ENCODE measurements at places on chromosomes 4 and X.

DNA sequence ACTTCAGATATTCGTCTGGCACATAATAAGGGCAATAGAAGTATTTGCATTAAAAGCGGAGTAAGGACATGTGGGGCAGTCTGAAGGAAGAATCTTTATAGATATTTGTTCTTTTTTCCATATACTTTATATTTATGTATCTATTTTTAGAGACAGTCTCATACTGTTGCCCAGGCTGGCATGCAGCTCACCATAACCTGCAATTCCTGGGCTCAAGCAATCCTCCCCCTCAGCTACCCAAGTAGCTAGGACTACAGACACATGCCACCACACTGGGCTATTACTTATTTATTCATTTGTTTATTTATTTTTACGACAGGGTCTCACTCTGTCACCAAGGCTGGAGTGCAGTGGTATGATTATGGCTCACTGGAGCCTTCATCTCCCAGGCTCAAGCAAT, 16.7 kb upstream of the MRPL1 start:
- no peak for DNase-seq

GRCh38 chr4:19842471-19842870, 409.2 kb upstream of the SLIT2 start:
- DNase-seq = no peak

DNA sequence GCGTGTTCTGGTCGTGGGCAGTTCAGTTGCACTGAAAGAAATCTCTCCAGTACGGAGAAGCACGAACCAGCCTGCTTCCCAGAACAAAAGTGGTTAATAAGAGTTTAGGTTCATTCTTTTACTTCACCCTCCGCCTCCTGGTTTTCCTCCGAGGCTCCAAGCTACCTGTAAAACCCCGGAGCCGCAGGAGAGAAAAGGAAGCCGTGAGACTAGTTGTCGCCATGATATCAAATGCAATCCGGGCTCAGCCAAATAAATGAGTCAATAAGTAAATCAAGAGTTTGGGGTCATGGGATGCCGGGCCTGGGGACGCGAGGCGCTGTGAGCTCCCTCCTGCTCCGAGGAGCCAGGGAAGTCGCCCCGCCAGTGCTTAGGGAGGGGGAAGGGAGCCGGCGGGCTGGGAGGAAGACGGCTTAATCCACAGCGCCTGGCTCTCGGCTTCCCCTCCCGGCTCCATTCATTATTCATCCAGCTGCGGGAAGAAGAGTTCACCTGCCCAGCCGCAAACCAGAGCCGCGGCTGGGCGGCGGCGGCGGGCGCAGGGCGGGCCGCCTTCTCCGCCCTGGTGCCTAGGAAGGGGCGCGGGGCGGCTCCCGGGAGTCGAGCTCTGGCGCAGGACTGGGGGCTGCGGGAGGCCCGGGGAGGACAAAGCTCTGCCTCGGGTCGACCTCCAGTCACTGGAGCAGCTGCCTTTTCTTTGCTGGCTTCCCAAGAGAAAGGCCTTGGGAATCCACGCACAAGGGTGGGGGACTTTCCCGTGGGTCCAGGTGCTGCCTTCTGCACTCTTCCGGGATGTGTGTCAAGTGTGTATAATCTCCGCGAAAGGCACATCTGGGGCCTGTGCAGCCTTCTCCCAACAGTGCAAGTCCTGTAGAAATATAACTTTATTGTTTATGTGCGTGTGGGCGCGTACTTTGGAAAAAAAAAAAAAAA, 1.7 kb downstream of the FRAS1 start:
- DNase-seq = peak; percentile 63

GRCh38 chr4:25308761-25309160, 3.8 kb upstream of the ZCCHC4 start:
- no peak for DNase-seq

GRCh38 chrX:106331606-106332005, 163.5 kb downstream of the PWWP3B start:
- DNase-seq = no peak

DNA sequence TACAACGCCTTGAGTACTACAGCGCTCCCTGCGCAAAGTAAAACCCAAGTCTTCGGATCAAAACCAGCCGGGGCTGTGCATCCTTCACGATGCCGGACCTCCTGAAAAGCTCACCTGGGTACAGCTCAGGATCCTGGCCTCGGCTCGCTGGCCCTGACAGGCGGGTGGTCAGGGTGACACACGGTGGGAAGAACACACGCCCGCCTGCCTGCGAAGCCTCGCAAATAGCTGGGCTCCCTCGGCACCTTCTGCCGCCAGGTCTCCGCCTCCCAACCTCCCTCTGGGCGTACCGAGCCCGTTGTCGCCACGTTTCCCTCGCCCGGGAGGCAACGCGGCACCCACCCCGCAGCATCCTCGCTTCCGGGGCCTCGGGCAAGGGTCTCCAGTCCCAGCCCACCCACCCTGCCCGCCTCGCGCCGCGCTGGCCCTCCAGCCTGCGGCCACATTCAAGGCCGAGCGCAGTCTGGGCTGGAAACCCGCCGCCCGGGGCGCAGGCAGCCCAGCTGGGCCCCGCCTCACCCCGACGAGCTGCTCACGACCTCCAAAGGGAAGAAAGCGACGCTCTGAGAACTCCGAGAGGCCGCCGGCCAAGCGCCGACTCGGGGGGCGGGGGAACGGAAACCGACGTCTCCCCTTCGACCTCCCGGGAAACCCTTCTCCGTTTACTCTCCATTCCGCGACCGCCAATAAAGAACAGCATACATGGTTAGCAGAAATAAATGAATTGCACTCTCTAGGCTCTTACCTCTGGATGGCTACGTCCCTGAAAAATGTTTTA, 511 bp downstream of the PPM1K start:
- peak; percentile 87 for DNase-seq

DNA sequence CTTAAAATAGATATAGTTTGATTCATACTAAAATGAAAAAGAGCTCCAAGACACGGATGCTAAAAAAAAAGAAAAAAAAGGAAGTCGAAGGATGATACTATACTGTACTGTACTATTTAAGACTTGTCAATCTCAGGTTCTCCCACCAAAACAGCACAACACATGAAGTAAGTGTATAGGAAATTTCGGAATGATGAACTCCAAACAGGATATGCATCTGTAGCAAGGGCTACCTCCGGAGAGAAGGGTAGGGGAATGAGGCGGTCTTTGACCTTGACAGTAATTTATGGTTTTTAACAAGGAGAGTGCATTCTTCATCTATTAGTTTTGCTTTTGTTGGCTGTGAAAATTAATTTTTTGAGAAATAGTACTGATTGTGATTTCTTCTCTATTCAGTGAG, 541 bp upstream of the FIP1L1 start:
- DNase-seq = no peak

DNA sequence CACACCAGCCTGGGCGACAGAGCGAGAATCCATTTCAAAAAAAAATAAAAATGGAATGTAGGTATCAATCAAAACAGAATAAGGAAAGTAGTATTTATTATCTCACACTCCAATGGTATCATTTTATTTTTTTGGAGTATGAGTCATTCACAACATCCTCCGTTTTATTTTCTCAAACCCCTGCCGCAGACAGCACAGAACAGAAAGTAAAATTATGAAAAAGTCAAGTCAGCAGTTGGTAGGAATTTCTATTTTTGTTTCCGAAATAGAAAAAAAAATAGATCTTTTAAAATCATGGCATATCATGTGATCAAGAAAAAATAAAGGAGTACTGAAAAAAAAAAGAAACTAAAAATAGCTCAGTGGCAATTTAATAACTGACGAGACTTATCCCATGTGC, 490.7 kb upstream of the TENM3 start:
- no peak for DNase-seq

- no peak for DNase-seq
Measured at GRCh38 chrX:154731881-154732280, 19.0 kb downstream of the GAB3 start.

- DNase-seq = no peak
Measured at GRCh38 chr4:689723-690122, 772 bp upstream of the SLC49A3 start.

- no peak for DNase-seq
Measured at GRCh38 chr4:44791831-44792230, 65.5 kb upstream of the GNPDA2 start.

- DNase-seq = no peak
Measured at GRCh38 chr4:112069110-112069509, 76.1 kb upstream of the FAM241A start.

DNA sequence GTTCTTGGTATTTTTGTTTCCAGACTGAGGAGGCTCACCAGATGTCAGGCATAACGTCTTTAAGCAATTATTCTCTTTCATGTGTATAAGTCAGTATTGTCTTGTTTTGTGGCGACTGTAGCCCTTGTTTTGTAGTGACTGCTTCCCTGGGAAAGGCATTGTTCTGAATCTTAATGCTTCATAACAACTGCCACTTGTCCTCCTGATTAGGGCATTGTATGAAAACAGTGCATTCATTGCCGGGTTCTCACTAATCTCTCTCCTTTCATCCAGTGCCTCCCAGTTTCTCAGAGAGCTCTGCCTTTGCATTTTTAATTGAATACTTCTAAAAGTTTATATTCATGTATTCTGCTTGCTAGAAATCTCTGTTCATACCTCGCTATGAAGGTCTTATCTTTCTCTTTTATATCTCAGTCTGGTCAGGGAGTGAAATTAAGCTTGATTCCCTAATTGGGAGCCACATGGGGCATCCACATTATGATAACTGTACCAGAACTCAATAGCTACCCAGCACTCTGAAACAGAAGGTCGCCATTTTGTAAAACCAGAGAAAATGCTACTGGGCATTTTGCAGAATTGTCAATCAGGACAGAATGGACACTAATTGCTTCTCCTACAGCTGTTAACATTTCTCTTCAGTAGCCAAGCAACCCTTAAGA, 149.8 kb downstream of the GBA3 start:
- DNase-seq = no peak

DNA sequence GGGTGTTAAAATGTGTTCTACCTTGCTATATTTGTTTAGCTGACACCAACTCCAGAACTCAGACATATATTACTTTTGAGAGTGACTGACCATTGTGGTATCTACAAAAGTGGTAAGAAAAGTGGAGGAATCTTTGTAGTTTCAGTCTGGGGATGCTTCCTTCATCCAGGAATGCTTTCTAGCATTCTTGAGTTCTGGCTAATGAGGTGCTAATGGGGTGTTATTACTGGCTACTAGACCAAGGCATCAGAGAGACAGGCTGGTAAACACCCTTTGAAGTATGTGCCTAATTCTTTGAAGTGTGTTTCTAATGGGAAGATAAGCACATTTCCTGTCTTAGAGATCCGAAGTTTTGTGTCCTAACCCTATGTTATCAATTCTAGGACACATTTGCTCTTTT, 310.4 kb downstream of the SPRY1 start:
- DNase-seq = no peak

DNA sequence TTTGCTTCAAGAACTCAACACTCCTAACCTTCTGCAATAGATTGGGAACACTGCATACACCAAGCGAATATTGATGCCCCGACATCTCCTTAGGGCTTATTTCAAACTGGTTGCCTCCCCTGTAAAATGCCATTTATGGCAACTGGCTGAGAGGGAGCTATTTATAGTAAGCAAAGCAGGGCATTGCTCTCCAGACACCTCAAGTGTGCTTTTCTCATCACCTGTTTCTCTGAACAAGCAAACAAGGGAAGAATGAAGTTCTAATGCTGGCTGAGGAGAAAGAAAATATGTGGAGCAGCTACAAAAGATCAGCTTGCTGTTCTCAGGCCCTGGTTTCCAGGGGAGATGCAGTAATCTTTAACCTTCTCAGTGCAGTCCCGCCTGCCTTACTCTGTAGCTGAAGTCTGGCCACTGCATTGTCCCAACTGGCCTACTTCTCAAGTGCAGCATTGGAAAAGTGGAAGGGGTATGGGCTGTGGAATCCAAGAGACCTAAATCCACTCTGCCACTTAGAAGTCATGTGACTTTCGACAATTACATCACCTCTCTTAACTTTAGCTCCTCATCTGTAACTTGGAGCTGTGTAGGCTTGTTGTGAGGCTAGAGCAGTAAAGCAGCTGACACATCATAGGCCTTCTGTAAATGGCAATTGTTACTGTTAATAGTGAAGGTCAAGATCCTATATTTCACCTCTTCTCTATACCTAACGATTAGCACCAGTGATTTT, 47.9 kb upstream of the FGF13 start:
- DNase-seq = no peak

DNA sequence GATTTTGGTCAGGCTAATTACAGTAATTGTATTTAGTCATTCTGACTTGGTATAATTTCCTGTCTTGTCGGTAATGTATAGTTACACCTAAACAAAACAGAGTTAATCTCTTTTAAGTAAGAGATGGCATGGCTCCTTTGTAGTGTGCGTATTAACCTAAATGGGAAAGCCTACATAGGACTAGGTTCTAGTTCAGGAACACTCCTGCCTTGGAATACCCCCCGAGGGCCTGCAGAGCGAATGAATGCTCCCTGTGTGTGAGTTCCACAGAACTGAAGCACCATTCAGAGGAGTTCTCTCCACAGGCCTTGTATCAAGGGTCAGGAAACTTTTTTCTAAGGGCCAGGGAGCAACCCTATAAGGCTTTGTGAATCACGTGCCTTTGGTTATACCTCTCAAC, 44.9 kb upstream of the STIM2 start:
- no peak for DNase-seq

DNA sequence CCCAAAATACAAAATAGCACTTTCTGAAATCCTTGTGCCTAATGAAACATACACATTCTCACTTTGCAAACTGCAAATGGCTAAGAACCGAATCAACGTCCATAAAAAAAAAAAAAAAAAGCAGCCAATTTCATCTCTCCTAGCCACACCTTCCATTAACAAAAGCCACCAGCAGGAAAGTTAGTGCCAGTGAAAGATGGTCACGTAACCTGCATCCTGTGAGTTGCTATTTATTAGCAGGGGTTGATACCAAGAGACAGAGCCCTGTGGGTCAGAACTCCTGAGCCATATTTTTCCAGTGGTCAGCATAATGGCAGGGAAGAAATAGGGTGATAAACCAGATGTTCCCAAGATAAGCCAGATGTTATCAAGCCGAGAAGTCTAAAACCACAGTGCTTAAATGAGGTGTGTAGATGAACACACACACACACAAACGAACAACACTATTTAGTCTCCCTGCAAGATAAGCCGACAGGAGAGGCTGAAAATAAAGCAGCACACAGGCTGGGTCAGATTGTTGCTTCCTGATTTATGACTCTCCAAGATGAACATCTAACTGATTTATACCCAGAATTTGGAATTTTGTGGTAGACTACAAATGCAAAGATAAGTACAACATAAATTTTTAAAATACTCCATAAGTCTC, 11.5 kb downstream of the PPARGC1A start:
- DNase-seq = no peak

DNA sequence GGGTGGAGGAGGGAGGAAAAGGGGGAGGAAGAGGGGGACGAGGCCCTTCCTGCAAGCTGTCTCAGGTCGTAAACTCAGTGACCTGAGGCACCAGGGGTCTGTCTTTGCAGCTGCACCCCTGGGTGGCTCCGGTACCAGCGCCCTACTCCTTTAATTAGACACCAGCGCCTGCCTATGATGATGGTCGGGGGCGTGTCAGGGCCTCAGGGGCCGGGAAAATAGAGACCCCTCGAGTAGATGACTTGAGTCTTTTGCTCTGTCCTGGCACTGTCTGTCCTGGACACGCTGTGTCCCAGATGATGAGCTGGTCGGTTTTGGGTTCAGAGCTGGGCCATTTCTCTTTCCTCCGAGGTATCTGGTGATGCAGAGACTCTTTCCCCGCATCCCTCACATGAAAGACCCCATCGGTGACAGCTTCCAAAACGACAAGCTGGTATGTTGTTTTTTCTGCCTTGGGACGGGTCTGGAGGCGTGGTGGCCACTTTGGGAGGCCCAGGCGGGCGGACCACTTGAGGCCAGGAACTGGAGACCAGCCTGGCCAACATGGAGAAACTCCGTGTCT, 11.2 kb downstream of the SLC25A6 start:
- DNase-seq = no peak
